ENCODE measurements at places on chromosomes 1 and 21. TPM values are rescaled to one million over a fixed set of nuclear protein-coding genes. Genes with fewer than 3 reads are reported as not detected.

The SPRR2D gene
- total RNA-seq: not detected

DNA sequence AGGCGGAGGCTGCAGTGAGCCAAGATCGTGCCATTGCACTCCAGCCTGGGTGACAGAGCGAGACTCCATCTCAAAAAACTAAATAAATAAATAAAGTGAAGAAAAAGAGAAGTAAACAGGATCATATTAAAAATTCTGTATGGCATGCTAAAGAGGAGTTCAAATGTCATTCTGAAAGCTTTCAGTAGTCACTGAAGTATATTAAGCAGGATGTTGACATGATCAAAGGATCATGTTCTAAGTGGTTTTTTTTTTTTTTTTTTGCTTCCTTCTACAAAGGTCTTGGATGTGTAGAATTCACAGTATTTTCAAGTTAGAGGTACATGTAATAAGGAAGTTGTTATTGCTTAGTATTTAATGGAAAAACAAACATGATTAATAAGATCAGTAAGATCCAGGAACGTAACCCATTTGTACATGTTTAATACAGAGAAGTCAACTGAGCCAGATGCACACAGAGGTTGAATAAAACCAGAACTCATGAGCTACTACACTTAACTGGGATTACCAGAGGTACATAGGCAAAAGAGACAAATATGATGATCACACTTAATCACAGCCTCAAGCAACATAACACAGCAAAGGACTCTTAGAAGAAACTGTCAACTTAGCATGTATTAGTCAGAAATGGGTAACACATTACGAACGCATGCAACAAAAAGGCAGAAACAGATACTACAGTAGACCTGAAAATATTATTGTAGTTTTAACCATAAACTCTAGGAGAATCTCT is 12.2 kb downstream of the CDC42BPA start:
- H3K27me3 ChIP-seq: no peaks in the 10 kb centered on the region
- H3K4me3 ChIP-seq: no peak overlapping the region
- H3K36me3 ChIP-seq: no peaks in the 10 kb centered on the region
- DNase-seq: no peak
- H3K4me1 ChIP-seq: peaks cover 9% of the 10 kb centered on the region

DNA sequence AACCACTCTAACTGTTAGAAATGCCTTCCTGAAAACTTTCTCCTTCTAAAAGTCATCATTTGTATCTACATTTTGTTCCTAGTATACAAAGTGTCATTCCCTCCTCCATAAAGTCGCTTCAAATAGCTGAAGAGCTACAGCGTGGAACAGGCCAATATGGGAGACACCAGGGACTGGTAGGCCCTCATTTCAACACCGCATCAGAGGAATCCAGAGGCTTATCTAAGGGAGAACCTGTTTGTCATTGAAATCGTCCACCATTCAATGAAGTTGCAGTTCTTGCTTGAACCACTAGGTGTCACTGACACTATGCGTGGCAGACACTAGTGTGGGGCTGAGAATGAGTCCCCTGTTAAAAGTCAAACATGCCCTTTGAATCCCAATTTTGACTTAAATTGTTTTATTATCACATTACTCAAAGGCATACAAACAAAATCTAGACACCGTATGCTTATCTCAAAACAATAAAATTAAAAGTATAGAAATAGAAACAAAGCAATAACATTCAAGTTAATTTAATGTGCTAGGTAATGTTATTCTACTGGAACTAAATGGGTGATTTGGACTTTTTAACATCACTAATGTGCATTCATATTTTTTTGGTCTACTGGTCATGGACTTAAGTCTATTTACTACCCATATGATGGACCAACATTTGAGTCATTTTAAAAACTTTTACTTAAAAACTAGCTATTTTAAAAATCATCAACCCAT is 182.3 kb downstream of the FCRL5 start:
- peak; percentile 48 for DNase-seq
- no peak overlapping the region for H3K4me3 ChIP-seq
- no peak overlapping the region for H3K27ac ChIP-seq

DNA sequence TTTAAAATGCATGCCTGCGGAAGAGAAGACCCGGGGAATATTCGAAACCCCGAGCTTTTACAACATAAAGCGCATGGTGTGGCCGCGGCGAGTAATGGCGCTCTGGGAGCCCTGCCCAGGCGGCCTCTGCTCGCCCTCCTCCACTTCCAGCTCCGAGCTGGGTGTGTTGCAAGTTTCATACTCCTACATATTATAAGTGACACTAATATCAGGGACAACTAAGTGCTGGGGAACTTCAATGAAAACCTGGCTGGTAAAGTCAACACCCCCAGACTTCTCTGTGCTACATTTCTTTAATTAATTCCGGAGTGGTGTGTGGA is 11.8 kb downstream of the SIM2 start:
- H3K27me3 ChIP-seq: peaks cover 90% of the 10 kb centered on the region
- no peak for DNase-seq
- no peak overlapping the region for H3K27ac ChIP-seq
- H3K4me3 ChIP-seq: no peak overlapping the region

DNA sequence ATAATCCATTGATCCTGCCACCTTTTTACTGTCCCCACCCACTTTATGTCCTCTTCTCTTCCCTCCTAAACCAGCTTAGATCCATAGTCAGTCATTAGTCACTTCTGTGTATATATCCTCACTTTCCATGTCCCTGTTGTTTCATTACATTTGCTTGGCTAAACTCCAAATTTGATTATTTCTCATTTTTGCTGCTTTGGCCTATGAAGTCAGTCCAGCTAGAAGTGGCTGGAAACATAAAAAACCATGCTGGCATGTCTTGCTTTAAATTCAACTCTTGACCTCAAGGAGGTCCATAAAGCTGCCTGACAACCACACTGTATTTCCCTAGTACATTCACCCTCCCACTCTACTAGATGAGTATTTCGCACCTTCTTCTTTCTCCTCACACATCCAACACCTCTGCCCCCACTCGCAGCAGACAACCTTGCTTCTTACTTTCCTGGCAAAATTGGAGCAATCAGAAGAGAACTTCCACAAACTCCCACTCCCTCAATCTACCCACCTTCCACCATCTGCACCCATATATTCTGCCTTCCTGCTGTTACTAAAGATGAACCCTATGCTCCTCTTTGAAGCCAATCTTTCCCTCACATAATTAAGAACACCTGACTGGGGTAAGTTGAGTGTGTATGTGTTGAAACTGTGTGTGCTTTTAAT is 72.1 kb downstream of the ZNF648 start:
- H3K4me3 ChIP-seq: no peak overlapping the region

All from progenitor cell of endocrine pancreas (in vitro differentiated cells).